ENCODE measurements at places on chromosomes 2 and 18.

DNA sequence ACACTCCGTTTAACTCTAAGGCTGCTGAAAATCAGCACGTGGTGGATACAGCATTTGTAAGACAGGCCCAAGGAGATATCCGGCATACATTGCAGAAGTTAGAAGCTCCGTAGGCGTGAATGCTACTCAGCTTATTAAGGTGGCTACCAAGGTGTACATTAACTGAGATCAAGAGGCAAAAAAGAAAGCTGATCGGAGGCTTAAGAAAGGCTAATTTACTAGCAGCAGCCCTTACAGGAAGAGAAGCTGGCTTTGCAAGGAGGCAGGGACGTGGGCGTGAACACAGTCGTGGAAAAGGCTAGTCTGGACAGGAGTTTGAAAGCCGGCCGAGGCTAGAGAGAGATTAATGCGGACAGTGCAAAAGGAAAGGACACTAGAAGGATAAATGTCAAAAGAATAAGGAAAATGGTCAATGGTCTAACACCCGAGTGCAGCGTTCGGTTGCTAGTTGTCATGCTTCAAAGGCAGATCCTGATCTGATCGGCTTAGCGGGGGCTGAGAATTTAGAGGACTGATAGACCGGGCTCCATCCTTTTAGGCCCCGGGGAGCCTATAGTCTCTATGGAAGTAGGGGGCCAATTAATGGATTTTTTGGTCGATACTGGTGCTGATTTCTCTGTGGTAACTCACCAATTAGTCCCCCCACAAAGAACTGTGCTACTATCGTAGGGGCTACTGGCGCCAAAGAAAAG lies 45.6 kb upstream of the SELENOI start:
- DNase-seq: no peak

GRCh38 chr2:154978244-154978643 lies 279.7 kb downstream of the KCNJ3 start:
- DNase-seq: no peak

DNA sequence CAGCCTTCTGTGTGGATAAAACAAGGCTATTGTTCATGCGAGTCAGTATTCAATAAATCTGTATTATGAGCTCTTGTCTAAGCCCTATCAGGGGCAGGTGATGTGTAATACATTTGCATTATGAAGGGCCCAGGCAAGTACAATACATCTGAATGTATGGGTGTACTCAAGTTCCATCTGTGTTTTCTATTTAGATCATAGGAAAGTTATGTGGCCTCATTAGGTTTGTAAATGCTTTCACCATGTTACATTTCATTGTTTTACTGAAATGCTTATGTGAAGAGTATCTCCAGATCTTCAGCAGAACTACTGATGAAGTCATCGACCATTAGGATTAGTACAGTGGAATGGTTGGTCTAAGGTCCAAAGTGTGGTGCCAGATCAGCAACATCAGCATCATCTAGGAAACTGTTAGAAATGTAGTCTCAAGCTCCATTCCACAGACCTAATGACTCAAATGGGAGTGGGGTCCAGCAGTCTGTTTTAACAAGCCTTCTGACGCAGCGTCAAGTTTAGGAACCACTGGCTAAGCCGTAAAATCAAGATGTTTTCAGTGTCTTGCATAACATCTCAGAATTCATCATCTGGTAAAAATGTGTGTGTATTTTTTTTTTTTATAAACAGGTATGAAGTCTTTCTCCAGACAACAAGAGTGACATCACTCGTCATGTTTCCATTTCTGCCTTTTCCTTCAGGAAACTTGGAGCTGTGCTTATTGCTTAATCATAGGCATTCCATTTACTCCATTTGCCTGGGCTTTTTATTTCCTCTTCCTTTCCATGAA lies 80.5 kb downstream of the LYPD6 start:
- no peak for DNase-seq

DNA sequence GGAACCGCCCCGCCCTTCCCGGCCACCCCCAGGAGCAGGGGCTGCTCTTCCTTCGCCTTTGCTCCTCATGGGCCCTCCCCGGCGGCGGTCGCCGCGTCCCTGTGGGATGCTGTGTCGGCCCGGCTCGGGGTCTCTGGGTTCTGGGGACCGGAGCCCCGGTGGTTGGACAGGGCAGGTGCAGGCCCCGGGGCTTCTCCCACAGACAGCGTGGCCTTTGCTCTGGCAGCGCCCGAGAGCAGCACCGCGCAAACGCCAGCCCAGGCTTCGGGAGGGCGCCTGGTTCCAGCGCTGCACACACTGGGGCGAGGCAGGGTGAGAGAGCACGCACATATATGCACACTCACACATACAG lies 9.0 kb upstream of the KCNG2 start:
- no peak for DNase-seq

DNA sequence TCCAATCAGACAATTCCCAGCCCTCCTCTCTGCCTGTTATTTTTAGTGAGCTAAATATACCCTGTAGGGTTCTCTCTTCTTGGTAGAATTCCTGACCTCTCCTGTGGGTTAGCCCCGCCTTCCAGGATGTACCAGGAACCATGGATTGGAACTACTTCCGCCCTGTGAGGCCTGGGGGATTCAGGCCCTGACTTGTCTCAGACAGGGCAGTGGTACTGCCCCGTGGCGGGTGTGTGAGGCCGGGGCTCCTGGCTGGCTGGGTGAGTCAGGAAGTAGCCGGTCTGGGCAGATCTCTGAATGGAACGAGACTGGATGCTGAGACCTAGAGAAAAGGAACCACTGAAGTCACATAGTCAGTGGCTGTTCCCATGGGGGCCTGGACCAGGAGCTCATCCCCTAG lies 50.5 kb downstream of the DYSF start:
- no peak for DNase-seq

GRCh38 chr2:56167616-56168562 lies 15.9 kb upstream of the CCDC85A start:
- DNase-seq: no peak

- DNase-seq: no peak
These were observed 147.0 kb downstream of the GCA start for GRCh38 chr2:162490761-162491470.

GRCh38 chr2:232545511-232546375 lies 4.6 kb downstream of the TIGD1 start:
- no peak for DNase-seq

DNA sequence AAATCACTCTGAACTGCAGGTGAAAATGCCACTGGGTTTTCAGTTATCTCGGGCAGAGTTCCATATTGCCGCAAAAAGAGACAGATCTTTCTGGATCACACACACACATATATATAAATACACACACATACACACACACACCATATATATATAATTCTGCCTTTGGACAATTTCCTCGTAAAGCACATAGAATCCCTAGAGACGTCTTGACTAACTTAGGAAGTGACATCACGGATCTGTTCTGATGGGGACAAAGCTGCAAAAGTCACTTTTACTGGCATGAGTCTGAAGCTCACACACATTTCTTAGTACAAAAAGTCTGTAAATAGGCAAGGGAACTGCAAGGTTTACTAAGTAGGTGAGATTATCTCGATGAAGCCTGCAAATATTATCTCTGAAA lies 28.6 kb upstream of the MBOAT2 start:
- DNase-seq: no peak

GRCh38 chr2:118222672-118223421 lies 134.6 kb downstream of the INSIG2 start:
- DNase-seq: no peak

- no peak for DNase-seq
These were observed 649 bp upstream of the CLIP4 start for GRCh38 chr2:29114586-29114945.

DNA sequence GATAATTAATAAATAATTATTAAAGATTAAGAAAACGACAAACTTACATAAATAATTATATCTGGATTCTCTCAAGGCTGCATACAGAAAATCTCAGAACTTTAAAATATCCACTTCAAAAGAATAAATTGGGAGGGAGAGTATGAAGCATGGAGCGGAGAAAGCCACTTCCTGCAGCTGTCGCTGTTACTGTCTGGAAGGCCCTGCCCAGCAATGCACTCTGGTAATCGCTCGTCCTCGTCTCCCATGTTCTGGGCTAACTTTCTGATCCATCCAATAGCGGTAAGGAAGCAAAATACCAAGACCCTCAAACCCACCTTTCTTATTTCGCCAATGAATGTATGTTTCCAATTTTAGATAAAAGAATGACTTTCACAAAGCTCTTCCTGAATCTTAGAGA lies 26.7 kb downstream of the CYRIA start:
- DNase-seq: no peak

DNA sequence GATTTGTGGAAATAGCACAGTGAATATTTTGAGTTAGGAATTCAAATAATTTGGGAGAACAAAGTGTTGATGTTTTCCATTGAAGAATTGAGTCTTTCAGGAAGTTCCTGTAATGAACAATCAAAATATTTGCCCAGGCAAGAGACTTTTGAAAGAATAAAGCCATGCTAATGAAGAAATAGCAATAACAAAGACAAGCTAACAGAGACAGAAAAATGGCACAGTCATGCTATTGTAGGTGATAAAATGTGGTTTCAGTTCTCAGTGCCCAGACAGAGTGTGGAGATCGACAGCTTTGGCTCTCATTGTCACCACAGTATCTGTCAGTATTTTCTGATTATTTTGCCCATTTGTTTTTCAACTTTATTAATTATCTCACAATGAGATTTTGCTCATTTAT lies 490.8 kb upstream of the PIK3C3 start:
- DNase-seq: no peak

GRCh38 chr2:12071318-12071717 lies 324.9 kb downstream of the LPIN1 start:
- no peak for DNase-seq

GRCh38 chr18:70414315-70414900 lies 125.6 kb downstream of the SOCS6 start:
- DNase-seq: no peak

All from activated CD4-positive, alpha-beta T cell treated with anti-CD3 and anti-CD28 coated beads, Interleukin-10, Interleukin-2, amounts not matched to agents 100 ng/mL and 50 ng/mL, durations not matched to agents 16 hours and 8 hours (primary cell).